ENCODE measurements at places on chromosomes 1 and 21. TPM values are rescaled to one million over a fixed set of nuclear protein-coding genes. Genes with fewer than 3 reads are reported as not detected.

The SGIP1 gene
- 14.9 TPM for polyA plus RNA-seq

The C1orf185 gene
- polyA plus RNA-seq: not detected

The ATP6V1G3 gene
- polyA plus RNA-seq: 9.7 TPM

The NTMT2 gene
- not detected for polyA plus RNA-seq

The KRTAP19-1 gene
- polyA plus RNA-seq: not detected

The TMEM269 gene
- 0.84 TPM for polyA plus RNA-seq

The OR6F1 gene
- polyA plus RNA-seq: not detected

The CELA2A gene
- not detected for polyA plus RNA-seq

The ZBTB48 gene
- polyA plus RNA-seq: 24.1 TPM

The EDARADD gene
- polyA plus RNA-seq: 8.7 TPM

The FCRL6 gene
- 0.19 TPM for polyA plus RNA-seq

The CD48 gene
- 1.8 TPM for polyA plus RNA-seq

The TRIM33 gene
- 53.1 TPM for polyA plus RNA-seq

The TNFRSF18 gene
- 1.1 TPM for polyA plus RNA-seq

The EXTL1 gene
- polyA plus RNA-seq: 1.7 TPM

The ACTA1 gene
- polyA plus RNA-seq: 1.2 TPM

The COA7 gene
- 18.2 TPM for polyA plus RNA-seq

The ZNHIT6 gene
- polyA plus RNA-seq: 34.0 TPM

The BCAR3 gene
- polyA plus RNA-seq: 22.9 TPM

The SH3BGRL3 gene
- 120 TPM for polyA plus RNA-seq

The GNAT2 gene
- not detected for polyA plus RNA-seq

The PDE9A gene
- 36.2 TPM for polyA plus RNA-seq

The TOR3A gene
- polyA plus RNA-seq: 26.4 TPM

The OR2AK2 gene
- not detected for polyA plus RNA-seq

The CYP4X1 gene
- polyA plus RNA-seq: 10.5 TPM

The SYPL2 gene
- 6.5 TPM for polyA plus RNA-seq

The OVAAL gene
- polyA plus RNA-seq: not detected

The MYBPH gene
- 0.33 TPM for polyA plus RNA-seq

The LCE2B gene
- not detected for polyA plus RNA-seq

The CCDC17 gene
- 0.85 TPM for polyA plus RNA-seq

The WNT3A gene
- polyA plus RNA-seq: 0.22 TPM

The PMVK gene
- 33.7 TPM for polyA plus RNA-seq

The SPATA45 gene
- 0.53 TPM for polyA plus RNA-seq

The OR2L13 gene
- 0.03 TPM for polyA plus RNA-seq

The HMCN1 gene
- 47.8 TPM for polyA plus RNA-seq

The GBP6 gene
- polyA plus RNA-seq: 0.08 TPM

The SCMH1 gene
- polyA plus RNA-seq: 39.9 TPM

The DMRTA2 gene
- not detected for polyA plus RNA-seq

The OR14K1 gene
- polyA plus RNA-seq: not detected

The COL9A2 gene
- 32.0 TPM for polyA plus RNA-seq

The COL6A1 gene
- 251 TPM for polyA plus RNA-seq

The EPHA2 gene
- 17.4 TPM for polyA plus RNA-seq

The FALEC gene
- polyA plus RNA-seq: 0.42 TPM

The ARHGAP30 gene
- polyA plus RNA-seq: 1.8 TPM

The TARDBP gene
- polyA plus RNA-seq: 306 TPM

The OPN3 gene
- 42.1 TPM for polyA plus RNA-seq

The C8A gene
- polyA plus RNA-seq: not detected

The PGLYRP4 gene
- not detected for polyA plus RNA-seq
